ENCODE measurements at places on chromosomes 3 and 15.
A peak's percentile ranks its signal among the peaks of the same experiment; 100 is the strongest.

DNA sequence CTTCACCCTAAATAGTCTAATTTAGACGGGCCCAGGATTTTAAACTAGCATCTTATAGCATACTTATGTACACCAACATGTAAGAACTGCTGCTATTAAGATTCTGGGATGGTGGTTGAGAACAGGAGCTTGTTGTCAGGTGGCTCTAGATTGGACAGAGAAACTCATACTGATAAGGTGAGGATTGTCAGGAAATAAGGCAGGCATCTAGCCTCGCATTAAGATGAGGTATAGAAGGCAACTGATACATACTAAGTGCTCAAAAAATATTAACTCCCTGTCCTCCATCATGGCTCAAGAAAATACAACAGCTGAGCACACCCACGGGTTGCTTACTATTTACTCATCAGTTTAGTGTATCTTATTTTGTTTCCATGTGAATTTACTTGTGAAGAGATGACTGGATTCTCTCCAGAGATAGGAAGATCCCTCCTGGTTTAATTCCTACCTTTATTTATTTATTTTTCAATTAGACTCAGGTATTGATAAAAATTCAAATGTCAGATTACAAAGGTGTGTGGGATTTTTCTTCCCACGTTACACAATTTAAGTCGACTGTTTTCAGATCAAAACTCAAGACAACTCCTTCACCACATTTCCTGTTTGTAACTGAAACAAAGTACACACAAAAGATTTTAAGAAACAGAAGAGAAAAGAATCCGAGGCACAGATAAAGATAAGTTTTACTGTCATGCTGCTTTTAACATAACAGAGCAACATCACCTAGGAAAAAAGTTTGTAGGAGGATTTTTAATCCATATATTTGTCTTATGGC lies at the start of gene TRAT1:
Gene TRAT1, plus strand, starts transcription at position 664 of the 775 bp plus-strand sequence. CDS start 142 bp downstream, outside the sequence.
- DNase-seq = no peak

GRCh38 chr3:76038949-76039348 lies 253.6 kb upstream of the ZNF717 start:
- no peak for DNase-seq

DNA sequence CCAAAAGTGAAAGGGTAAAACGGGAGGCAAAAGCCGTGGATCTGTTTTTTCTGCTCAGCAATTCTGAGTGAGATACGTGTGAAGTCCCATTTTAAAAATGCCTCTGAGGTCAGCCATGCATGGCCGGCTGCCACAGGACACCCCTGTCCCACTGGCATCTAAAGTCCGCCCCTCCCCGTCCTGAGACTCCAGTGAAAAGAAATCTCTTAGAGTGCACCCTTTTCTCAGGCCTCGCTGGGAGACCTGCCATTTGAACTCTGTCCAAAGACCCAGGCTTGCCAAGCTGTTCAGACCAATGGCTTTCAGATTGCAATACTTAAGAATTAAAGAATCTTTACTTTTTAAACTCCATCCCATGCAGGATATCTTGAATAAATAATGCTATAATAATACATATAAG lies 61.0 kb upstream of the SLC24A5 start:
- no peak for DNase-seq

DNA sequence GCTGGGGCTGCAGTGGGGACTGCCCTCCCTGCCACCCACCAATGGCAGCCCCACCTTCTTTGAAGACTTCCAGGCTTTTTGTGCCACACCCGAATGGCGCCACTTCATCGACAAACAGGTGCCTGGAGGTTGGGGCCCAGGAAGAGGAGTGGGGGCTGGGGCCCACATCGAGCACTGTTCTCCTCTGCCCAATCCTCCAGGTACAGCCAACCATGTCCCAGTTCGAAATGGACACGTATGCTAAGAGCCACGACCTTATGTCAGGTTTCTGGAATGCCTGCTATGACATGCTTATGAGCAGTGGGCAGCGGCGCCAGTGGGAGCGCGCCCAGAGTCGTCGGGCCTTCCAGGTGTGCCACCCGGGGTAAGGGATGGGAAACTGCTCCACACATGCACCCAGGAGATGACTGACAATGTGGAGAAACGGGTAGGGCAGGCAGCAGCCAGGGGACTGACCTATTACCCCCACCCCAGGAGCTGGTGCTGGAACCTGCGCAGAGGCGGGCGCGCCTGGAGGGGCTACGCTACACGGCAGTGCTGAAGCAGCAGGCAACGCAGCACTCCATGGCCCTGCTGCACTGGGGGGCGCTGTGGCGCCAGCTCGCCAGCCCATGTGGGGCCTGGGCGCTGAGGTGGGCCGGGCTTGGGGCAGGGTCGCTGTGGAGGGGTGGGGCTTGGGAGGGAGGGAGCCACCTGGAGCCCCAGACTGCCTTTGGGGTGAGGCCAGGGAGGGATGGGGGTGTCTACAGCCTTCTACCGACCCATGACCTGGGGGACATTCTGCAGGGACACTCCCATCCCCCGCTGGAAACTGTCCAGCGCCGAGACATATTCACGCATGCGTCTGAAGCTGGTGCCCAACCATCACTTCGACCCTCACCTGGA lies 22.9 kb downstream of the NBEAL2 start:
- no peak for DNase-seq

DNA sequence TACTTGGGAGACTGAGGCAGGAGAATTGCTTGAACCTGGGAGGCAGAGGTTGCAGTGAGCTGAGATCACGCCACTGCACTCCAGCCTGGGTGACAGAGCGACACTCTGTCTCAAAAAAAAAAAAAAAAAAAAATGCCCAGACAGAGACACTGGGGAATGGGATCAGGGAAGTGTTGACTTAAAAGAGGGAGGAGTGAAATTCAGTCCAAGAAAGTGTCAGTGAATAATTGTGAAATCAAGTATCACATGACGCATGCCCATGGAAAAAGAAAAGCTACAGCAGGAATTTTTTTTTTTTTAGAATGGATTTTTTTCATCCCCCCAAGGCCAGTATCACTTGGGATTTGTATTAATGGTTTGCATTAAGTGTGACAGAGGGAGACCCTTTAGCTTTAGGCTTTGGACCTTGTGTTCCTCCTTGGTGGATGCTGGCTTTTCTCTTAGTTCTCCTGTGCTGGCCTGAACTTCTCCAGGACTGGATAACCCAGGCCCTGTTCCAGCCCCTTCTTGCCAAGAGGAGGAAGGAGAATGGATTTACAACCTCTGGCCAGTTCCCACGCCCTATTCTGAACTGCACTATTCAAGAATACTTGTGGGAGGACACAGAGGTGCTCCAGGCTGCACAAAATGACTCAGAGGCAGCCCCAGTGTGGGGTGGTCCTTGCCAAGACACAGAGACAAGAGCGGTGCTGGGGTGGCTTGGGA lies 36.7 kb upstream of the ZNF774 start:
- DNase-seq = no peak

DNA sequence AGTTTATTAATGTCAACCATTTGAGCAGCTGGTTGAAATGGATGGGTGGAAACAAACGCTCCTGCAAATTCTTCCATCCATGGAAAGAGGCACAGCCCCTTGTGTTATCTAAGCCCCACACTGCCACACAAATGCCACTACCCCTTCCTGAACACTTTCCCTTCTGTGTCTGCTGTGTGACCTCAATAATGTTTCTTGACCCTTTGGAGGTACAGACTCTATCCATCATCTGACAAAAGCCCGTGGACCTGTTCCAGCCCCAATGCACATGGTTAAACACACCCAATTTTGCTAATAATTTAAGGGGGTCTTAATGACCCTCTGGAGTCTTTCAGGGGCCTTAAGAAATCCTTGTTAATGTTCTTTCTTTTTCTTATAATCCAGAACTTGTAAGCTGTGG lies 482.2 kb upstream of the CFAP20DC start:
- no peak for DNase-seq

DNA sequence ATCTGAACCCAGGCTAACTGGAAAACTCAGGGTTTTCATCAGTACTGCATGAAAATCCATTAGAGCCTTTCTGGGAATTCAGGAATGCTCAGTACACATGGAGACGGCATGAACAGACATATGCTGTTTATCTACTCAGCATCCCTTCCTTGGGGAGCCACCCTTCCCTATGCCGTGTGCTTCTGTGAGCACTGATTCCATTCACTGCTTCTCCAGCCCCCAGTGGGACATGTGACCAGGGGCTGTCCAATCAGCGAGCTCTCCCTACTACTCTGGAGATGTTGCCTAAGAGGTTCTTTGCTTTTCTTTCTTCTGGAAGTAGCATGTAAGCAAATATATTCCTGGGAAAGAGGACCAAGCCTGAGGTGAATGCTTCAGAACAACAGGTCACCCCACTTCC lies 5.6 kb upstream of the PCOLCE2 start:
- DNase-seq = no peak

DNA sequence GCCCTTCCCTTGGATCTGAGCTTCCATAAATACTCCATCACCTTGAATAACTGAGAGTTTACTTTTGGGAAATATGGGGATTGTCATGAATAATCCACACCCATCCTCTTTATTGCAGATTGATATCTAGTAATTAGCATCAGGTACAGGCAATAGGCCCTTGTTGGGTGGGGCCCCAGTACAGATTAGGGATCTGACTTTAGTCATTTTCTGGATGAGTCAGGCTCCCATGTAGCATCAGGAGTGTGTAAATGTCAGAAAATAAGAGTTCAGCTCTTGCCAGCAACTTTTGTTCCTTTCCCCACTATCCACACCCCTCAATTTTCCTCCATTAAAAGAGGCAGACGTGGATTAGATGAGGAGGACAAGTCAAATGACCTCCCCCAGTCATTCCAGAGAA lies 17.7 kb upstream of the SNRK start:
- DNase-seq = no peak

DNA sequence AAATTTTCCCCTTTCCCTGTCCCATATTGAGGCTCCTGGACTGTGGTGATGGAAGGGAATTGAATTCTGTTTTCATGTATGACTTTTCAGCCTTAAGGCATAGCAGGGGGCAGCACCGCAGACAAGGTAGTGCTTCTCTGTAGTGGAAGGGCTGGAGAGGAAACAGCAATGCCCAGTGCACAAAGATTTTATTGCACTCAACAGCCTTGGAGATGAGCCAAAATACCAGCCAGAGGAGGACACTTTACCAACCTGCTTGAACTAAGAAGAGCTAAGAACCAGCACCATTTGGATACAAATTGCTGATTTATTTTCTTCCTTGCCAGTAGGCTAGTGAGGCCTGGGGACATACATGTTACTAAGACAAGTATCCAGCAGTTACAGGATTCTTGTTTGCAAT lies 98.7 kb downstream of the KCNMB2 start:
- peak; percentile 34 for DNase-seq

GRCh38 chr3:111861391-111861790 lies 2.3 kb downstream of the PHLDB2 start:
- no peak for DNase-seq

- no peak for DNase-seq
Observed at GRCh38 chr3:72460205-72461174, 387.8 kb downstream of the SHQ1 start.

DNA sequence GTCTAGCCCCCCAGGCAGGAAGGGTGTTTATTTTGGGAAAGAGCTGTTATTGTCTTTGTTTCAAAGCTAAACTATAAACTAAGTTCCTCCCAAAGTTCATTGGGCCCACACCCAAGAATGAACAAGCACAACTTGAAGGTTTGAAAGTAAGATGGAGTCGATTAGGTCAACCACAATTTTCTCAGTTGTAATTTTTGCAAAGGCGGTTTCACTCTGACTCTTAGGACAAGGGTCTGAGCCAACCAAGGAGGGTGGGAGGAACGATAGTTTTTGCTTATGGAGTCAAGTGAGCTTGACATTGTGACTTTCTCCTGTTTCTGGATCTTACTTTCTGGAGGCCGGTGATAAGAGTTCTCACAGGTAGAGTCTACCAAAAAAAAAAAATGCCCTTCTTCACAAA lies 5.8 kb upstream of the ZNF770 start:
- DNase-seq = no peak

DNA sequence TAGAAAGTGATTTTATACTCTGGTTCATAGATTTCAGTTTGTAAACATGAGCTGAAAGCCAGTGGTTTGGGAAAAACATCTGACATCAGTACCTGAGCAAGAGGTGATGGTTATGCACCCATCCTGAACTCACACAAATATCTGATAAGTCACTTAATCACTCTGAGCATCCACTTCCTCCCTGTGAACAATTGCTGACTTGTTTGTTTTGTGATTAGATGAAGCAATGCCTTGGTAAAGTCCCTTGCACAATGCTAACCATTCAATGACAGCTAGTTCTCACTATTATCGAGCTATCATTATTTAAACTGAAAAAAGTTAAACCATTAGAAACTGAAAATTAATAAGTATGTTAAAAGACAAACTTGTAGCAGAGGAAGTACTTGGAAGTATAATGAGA lies 303.0 kb downstream of the PLOD2 start:
- no peak for DNase-seq

DNA sequence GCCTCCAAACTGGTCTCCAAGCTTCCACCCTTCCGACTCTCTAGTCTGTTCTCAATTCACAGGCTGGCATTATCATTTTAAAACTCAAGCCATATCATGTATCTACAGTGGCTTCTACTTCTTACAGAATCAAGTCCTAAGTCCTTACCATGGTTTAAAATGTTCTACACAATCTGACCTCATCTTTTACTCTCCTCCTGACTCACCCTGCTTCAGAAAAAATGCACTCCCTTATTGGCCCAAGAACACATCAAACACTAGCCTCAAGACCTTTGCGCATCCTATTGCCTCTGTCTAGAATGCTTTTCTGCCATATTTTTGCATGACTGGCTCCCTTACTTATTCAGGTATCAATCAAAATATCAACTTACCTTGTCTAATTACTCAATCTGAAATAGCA lies 11.0 kb downstream of the MRPL3 start:
- no peak for DNase-seq

DNA sequence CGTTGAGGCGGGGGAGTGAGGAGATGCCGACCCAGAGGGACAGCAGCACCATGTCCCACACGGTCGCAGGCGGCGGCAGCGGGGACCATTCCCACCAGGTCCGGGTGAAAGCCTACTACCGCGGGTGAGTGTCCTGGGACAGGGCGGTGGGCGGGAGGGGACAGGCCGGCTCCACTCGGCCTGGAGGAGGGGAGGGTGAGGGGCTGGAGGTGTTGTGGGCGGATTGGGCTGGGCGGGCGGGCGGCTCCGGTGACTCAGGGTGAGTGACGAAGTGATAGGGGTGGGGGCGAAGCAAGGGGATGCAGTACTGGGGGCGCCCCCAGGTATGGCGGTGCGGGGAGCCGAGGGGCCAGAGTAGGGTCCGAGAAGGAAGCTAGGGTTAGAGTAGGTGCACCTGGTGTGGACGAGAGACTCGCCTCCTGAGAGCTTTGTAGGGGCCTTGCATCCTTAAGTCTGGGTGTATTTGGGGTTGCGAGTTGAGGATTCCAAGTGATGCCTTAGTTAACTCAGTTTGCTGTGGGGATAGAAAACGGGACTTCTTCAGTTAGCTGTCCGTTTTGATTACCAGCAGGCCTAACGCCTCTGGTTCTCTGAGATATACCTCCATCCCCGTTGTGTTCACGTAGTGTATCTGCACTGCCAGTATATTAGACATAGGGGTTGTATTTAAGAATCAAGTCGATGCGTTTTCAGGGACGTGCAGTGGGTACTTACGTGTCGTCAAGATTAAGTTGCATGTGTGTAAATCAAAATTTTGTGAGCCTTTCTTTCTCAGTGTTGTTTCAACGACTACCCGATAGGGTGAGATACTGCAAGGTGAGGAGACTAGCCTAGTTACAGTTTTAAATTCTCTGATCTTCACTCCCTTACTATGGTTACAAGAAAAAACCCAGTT lies 670 bp downstream of the PRKCI start:
- no peak for DNase-seq
